Activated T-helper 1 cell treated with anti-CD3 and anti-CD28 coated beads, Interleukin-12 subunit alpha, Interleukin-12 subunit beta, Interleukin-2, Interleukin-4 antibody, amounts not matched to agents 30 ng/mL and 10 ng/mL and 1 ng/mL, durations not matched to agents 14 hours and 24 hours and 36 hours (primary cell): ENCODE measurements at places on chromosomes 5 and 9. TPM values are rescaled to one million over a fixed set of nuclear protein-coding genes. Genes with fewer than 3 reads are reported as not detected.

- H3K27ac ChIP-seq: no peak overlapping the region
- no peaks in the 10 kb centered on the region for H3K36me3 ChIP-seq
- H3K4me1 ChIP-seq: no peaks in the 10 kb centered on the region
- DNase-seq: no peak
These were observed 1666.0 kb upstream of the ACO1 start for GRCh38 chr9:30718483-30718882.

DNA sequence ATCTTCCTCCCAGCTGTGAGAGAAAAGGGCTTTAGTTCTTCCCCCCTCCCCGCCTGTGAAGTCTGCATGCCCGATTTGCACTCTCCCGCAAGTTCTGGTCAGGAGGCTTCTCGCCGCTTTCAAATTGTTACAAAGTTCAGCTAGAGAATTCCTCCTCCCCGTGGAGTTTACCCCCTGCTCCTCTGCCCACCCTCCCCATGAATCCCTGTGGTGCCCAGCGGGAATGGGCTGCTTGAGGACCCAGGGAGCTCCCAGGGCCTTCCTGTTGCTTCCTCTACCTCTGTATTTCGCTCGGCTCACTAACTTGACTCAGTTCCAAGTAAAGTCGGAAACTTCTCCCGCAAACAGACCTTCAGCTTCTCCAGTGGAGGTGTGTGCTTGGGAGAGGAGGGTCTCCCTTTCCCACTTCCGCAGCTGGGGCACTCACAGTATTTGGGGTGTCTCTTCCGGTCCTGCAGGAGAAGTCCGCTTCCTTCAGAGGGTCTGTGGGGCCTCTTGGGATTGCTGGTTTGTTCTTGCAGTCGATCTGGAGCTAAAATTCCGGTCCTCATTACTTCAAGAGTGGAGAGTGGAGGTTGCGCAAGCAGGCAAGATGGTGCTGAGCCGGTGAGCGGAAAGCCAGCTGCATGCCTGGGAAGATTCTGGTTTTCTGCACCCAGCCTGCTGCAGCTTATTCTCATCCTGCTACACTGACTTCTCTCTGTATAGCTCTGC lies 97.8 kb downstream of the ADAMTS12 start:
- H3K27me3 ChIP-seq: peaks cover 2% of the 10 kb centered on the region
- no peak overlapping the region for H3K4me3 ChIP-seq
- H3K4me1 ChIP-seq: no peaks in the 10 kb centered on the region
- no peaks in the 10 kb centered on the region for H3K36me3 ChIP-seq
- H3K27ac ChIP-seq: no peak overlapping the region

- no peak for DNase-seq
- H3K27ac ChIP-seq: peak overlapping the region; percentile 21
- no peaks in the 10 kb centered on the region for H3K27me3 ChIP-seq
- peaks cover 16% of the 10 kb centered on the region for H3K36me3 ChIP-seq
- H3K4me3 ChIP-seq: peak overlapping the region; percentile 34
These were observed 26.0 kb downstream of the ZCCHC7 start for GRCh38 chr9:37146410-37146809.

DNA sequence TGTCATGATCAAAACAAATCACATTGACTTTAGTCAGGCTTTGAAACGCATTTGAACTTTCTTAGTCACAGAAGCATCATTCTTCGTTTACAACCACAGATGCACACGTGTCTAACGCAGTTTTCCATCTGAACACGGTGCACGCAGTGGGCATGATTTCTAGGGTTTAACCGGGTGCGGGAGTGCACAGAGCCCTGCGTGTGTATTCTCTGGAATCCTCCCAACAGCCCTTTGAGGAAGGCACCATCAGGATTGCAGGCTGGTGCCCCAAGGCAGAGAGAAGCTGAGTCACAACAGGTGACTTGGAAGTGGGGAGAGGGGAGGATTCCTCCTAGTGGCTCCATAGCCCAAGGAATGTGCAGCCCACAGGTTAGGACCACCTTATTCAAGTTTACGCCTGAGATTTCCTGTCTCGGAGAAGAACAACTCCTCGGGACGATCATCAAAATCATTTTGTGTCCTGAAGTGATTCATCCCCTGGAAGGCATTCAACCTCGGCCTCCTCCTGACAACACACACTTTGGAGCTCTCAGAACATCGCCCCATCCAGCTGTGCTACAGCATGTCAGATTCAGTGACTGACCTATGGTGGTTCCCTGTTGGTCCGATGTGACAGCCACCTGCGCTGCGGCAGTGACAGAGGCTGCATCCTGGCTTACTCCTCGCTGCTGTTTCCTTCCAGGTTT lies 13.1 kb downstream of the ROPN1L start:
- no peaks in the 10 kb centered on the region for H3K4me1 ChIP-seq
- H3K27ac ChIP-seq: no peak overlapping the region
- DNase-seq: no peak
- peaks cover under 1% of the 10 kb centered on the region for H3K36me3 ChIP-seq

GRCh38 chr9:137114613-137115393 lies at the start of gene DPP7:
Gene DPP7 (minus strand): TSS chr9:137114733. CDS start chr9:137114713, 20 bp downstream.
- peaks cover 11% of the 10 kb centered on the region for H3K4me1 ChIP-seq
- peak; percentile 76 for DNase-seq
- peaks cover 9% of the 10 kb centered on the region for H3K36me3 ChIP-seq
- H3K4me3 ChIP-seq: peak within 1 kb of the TSS; percentile 82

- no peak overlapping the region for H3K27ac ChIP-seq
- DNase-seq: no peak
- peaks cover 14% of the 10 kb centered on the region for H3K4me1 ChIP-seq
- no peak overlapping the region for H3K4me3 ChIP-seq
- no peaks in the 10 kb centered on the region for H3K27me3 ChIP-seq
- no peaks in the 10 kb centered on the region for H3K36me3 ChIP-seq
These were observed 191.1 kb upstream of the DMRT1 start for GRCh38 chr9:650362-650761.

The COL27A1 gene
- total RNA-seq: 6.1 and 7.4 TPM in 2 replicates

The LRRC19 gene
- total RNA-seq: not detected in 2 replicates

The ANXA1 gene
- total RNA-seq: 35.2 and 37.8 TPM in 2 replicates

The FBLL1 gene
- total RNA-seq: 0.13 TPM in 1 of 2 replicates, not detected in the other
